Activated naive CD4-positive, alpha-beta T cell treated with anti-CD3 and anti-CD28 coated beads, Interleukin-2, amount 50 U/mL, for 72 hours (primary cell): ENCODE measurements at places on chromosomes 5 and 9. TPM values are rescaled to one million over a fixed set of nuclear protein-coding genes. Genes with fewer than 3 reads are reported as not detected.

DNA sequence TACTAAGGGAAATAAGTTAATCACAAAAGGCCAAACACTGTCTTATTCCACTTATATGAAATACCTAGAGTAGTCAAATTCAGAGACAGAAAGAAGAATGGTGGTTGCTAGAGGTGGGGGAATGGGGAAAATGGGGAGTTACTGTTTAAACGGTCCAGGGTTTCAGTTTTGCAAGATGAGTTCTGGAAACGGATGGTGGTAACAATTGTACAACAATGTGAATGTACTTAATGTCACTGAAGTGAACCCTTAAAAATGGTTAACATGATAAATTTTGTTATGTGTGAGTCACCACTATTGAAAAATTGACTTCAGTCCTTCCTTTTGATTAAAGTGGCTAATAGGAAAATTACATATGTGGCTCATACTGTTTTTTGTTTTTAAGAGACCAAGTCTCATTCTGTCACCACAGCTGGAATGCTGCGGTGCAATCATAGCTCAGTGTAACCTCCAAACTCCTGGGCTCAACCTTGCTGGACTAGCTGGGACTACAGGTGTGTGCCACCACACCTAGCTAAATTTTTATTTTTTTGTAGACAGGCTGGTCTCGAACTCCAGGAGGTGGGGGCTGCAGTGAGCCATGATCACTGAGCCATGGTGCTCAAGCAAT is 8.7 kb downstream of the UBQLN1 start:
- DNase-seq = no peak

PFN3 gene
- total RNA-seq = not detected

SLC6A7 gene
- total RNA-seq = not detected

IFNB1 gene
- 0.46 TPM for total RNA-seq

PCDHGB4 gene
- not detected for total RNA-seq

UAP1L1 gene
- 28.2 TPM for total RNA-seq

DNA sequence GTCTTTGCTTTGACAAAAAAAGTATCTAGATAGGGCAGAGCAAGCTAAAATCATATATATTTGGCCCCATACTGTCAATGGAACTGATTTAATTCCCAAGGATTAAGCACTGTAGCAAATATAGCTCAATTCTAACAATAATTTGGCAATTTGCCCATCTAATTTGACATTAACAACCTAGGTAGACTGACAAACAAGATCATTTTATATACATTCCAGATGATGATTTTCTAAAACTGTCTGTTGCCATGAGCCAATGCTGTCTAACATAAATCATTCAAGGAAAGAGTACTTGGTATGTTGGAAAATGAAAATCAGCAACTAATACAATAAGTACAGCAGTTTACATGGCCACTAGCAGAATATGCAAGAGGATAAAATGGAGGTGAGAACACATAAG is 32.1 kb downstream of the MCTP1 start:
- DNase-seq = no peak

SFXN1 gene
- 351 TPM for total RNA-seq

- DNase-seq = no peak
Measured at GRCh38 chr5:59272809-59273427, 620.6 kb downstream of the PDE4D start.

GRCh38 chr9:38120961-38121360 is 51.9 kb upstream of the SHB start:
- DNase-seq = no peak

DNA sequence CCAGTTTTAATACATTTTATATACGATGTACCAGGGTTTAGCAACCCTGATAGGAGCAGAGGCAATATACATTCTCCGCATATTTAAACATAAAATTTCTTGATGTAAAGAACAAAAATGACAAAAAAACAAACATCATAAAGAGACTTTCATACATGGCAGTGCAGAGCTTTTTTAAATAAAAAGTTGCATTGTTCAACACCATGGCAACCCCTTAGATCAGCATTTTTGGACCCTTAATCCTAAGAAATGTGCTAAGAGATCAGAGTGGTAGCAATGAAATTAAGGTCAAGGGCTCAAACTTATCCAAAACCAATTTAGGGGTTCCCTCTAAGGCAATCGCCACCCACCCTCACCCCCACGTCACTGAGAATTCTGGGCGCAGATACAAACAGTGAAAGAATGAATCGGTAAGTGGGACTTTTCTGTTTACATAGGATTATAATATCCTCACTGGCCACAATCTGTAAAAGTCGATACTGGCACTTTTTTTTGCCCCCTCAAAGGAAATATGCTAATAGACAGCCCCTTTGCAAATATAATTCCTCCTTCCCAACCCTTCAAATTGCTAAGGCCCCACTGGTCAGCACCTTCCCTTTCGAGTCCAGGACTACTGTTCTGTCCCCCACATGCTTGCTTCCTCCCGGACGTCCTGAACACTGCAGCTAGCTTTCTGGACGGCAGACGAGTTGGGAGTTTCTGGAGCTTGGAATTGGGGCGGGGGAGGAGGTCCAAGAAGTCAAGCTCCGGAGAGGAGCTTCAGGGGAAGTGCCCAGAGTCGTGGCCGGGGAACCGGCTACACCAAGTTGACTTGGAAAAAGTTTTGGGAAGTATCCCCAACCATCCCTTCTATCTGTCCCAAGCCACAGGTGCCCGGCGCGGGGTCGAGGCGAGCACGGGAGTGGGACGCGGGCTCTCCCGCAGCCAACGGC is 2.2 kb downstream of the GAS1 start:
- no peak for DNase-seq

TNFSF15 gene
- total RNA-seq = 0.43 TPM

CCL28 gene
- total RNA-seq = 18.9 TPM

GRXCR2 gene
- not detected for total RNA-seq

DNA sequence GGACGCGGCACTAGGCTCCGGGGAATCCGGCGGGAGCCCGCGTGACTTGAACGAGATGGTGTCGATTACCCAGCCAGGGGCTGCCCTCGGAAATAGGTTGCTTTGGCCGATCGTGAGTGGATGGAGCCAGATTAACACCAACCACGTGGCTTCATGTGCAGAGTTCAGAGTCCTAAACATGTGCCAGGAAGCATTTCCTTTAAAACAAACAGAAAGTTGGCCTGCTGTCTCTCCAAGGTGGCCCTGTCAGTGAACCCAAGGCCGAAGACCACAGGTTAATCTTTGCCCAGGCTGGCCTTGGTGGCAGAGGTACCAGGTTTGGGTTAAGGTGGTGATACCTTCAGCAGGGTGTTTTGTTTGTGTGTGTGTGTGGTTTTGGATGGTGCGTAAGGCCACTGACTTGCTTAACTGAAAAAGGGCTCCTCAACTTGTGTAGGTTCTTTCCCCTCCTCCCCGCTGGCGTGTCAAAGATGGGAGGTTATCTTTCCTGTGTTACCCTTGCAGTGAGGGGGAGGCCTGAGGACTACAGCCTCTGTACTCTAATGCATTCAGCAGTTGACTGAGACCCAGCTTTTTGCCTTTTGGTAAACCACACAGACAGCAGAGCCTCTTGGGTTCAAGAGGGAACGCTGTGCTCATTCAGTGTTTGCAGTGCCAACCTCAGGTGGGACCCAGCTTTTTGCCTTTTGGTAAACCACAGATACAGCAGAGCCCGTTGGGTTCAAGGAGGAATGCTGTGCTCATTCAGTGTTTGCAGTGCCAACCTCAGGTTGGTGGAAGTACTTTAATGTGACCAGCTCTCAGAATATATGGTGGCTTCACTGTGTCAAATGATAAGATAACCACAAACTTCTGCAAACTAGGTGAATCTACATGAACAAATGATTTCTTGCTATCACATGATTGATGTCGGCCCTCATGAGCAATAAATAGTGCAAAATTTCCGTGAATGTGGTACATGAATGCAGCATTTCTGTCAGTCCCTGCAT is 1.4 kb downstream of the IQGAP2 start:
- DNase-seq = peak; percentile 84

GRCh38 chr5:136285096-136285855 is 80.1 kb downstream of the TRPC7 start:
- DNase-seq = no peak

PCDHGB3 gene
- 0.14 TPM for total RNA-seq
